Fibroblast of the aortic adventitia (primary cell): ENCODE measurements at places on chromosomes 1 and 21. TPM values are rescaled to one million over a fixed set of nuclear protein-coding genes. Genes with fewer than 3 reads are reported as not detected.
A peak's percentile ranks its signal among the peaks of the same experiment; 100 is the strongest.

AGTRAP gene
- total RNA-seq, result 15.0 and 49.4 TPM in 2 replicates

RHOU gene
- total RNA-seq, result 4.2 and 38.3 TPM in 2 replicates

FAAH gene
- 0.18 and 0.65 TPM in 2 replicates for total RNA-seq

- no peak for DNase-seq
Observed at GRCh38 chr1:200153277-200154055, 126.0 kb downstream of the NR5A2 start.

DNA sequence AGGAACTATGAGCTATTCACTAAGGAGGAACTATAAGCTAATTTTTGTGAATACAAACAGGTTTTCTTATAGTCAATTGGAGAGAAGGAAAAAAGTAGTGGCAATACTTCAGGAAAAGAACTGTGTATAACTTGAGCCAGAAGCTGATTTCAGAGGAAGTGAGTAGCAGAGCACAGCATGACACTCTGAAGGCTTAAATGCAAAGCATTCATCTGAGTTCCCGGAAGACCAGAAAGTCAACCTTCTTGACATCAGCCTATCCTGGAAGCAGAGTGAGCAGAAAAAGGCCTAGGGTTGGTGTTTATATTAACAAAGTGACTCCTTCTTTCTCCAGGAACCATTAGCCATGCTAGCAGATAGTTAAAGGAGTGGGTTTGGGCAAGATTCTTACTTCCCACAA lies 545.2 kb downstream of the MRPL39 start:
- no peak for DNase-seq

DNA sequence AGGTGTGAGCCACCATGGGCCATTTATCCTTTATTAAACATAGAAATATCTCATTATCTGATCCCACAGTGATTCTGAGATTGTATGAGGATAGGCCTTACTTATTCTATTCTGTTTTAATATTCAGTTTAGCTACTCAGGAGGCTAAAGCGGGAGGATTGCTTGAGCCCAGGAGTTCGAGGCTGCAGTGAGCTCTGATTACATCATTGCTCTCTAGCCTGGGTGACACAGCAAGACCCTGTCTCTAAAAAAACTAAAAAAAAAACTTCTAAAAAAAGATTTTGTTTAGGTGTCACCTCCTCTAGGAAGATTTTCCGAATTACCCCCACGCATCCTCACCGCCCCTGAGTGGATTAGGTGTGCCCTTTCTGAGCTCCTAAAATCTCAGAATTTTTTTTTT lies 14.3 kb upstream of the HNRNPU start:
- DNase-seq, result no peak

DNA sequence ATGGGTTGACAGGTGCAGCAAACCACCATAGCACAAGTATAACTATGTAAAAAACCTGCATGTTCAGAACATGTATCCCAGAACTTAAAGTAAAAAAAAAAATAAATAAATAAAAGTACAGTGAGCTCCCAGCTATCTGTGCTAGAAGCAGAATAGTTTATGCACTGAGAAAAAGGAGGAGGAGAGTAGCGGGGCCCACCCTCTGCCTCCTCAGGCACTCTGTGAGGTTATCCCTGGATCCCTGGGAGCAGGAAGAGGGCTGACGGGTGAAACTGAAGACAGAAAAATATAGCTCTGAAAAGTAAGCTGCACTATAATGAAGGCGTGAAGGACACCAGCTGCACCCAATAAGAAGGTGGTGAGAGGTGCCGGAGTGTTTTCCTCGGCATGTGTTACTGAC lies 117.2 kb downstream of the SIPA1L2 start:
- no peak for DNase-seq

GRCh38 chr1:166384948-166385347 lies 218.1 kb upstream of the FAM78B start:
- no peak for DNase-seq

GRCh38 chr1:21232044-21232443 lies 55.3 kb upstream of the EIF4G3 start:
- DNase-seq, result peak; percentile 82

GRCh38 chr1:25821630-25822091 lies 1.9 kb downstream of the MTFR1L start:
- peak; percentile 62 for DNase-seq
